ENCODE measurements at places on chromosomes 11 and 22. TPM values are rescaled to one million over a fixed set of nuclear protein-coding genes. Genes with fewer than 3 reads are reported as not detected.

- DNase-seq, result no peak
Observed at GRCh38 chr22:24367841-24368240, 59.6 kb upstream of the ADORA2A start.

DNA sequence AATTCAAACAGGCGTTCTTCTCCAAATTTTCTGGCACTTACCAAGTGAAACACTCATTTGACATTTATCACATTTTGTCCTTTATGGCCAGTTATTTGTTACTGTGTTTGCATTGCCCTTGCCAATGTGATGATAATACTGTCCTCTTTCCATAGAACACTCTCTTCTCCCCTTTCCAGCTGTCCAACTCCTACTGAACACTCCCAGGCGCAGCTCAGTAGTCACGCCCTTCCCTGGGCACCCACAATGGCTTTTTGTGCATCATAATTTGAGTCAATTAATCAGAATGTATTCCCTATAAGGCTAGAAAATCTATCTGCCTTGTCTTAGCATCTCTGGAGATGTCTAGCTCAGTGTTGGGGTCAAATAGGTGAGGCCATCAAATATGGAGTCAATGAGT, 21.2 kb upstream of the B3GAT1 start:
- DNase-seq, result no peak

Gene MMP10
- 8.7 TPM for total RNA-seq

DNA sequence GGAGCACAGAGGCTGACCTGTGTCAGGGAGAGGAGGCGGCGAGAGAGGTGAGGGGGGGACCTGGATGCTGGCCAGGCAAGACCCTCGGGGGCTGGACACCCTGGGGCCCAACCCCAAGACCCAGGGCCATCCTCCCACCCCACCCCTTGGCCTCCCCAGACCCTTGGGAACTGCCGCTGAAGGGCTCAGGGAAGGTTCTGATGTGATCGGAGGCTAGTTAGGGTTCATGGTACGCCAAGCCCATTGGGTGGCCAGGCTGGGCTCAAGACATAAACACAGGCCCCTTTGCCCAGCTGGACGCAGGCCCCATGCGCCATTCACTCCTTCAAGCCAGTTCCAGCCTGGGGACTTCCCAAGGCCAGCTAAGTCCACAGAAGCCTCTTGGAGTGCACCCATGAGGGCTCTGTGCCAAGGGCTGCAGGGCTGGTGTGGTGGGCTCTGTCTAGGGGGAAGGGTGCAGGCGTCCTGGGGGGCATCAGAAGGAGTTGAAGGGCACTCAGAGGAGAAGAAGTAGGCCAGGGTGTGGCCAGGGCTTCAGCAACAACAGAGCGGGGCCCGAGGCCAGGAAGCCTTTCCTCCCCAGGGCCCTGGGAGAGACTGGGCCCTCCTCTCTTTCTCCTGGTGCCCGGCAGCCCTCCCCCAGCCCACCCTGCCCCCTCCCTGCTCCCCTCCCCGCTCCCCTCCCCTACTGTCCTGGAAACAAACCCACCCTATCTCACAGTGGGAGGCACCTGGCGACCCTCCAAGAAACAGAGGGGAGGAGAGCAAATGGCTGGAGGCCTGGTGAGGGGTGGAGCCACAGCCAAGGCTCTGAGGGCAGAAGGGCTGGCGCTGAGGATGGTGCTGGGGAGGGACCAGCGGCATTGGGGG, 12.9 kb downstream of the TSPAN32 start:
- DNase-seq, result no peak

DNA sequence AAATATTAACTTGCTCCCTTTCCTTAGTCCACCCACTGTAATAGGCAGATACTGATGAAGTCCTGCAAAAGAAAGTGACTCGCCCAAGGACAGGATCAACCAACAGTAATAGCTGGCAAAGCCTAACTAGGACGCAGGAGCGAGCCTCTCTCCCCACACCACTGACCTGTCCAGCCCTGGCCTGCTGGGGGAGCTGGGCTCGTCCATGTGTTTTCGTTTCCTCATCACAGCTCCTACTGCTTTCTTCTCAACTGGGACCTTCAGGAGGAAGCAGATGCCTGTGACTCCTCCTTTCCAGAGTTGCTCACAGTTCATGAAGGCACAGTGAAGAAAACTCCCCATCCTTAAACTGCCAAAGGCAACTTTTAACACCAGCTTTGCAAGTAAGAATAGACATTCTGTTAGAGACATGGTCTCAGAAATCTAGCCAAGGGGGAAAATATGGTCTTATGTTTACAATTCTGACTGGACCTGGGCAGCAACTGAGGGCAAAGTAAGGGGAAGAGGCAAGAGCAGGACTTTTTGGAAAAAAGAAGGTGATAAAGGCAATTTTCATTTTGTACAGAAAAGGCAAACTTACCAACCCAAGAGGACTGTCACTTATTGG, 11.6 kb upstream of the GPHA2 start:
- DNase-seq, result no peak

DNA sequence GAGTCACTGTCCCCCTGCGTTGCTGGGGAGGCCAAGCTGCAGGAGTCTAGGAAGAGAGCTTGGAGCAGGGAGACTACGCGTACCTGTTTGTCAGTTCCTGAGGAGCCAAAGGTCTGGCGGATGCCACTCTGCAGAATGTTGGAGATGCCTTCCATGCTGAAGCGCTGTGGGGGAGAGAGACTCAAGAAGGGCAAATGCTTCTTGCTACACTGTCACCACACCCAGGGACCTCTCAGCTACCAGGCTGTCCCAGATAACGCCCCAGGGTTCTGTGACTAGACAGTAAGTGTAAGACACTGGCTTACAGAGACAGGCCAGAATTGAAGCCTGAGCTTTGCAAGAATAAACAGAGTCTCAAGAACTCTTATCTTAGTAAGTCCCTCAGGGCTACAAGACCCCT, 42.0 kb downstream of the FEZ1 start:
- no peak for DNase-seq

GRCh38 chr11:10990637-10991193, 132.9 kb upstream of the ZBED5 start:
- peak; percentile 61 for DNase-seq

DNA sequence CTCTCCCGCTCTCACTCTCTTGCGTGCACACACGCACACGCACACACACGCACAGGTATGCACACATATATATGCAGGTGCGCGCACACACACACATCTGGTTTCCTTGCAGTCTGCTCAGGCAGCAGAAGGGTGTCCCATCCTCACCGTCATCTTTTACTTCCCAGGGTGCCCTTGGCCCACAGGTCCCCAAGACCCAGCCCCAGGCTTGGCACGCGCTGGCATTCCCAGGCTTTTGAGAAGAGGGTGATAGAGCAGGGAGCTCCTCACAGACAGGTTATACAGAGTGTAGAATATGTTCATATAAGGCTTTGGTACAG, 52.0 kb upstream of the SPATA19 start:
- DNase-seq, result no peak

DNA sequence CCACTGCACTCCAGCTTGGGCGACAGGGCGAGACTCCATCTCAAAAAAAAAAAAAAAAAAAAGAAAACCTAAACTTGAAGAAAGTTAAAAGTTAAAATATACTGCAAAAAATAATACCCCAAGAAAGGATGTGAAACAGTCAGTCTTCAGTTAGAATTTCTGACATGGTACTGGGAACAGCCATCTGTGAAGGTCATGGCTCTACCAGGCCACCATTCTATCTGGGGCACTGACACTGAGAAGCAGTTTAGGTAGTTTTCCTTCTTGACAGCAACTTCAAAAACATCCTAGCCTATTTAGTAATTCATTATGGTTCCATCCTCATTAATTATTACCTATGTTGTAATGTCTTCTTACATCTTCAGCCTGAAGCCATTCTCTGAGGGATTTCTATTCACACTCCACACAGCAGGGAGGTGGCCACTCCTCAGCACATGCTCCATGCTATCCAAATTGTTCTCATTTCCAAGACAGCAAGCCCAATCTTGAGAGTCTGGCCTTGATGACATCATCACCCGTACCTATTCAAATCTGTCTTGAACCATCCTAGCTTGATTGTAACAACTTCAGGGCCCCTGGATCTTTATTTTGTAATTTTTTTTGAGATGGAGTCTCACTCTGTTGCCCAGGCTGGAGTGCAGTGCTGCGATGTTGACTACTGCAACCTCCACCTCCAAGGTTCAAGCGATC, 38.2 kb downstream of the SERPIND1 start:
- no peak for DNase-seq

Gene XKR3
- not detected for total RNA-seq

Gene TESMIN
- 3.8 TPM for total RNA-seq

GRCh38 chr11:85672105-85672902, 7.4 kb upstream of the CREBZF start:
- no peak for DNase-seq

- DNase-seq, result no peak
Observed at GRCh38 chr11:71501071-71501985, 25.7 kb upstream of the KRTAP5-7 start.

- no peak for DNase-seq
Observed at GRCh38 chr11:20368438-20368837, 4.9 kb downstream of the HTATIP2 start.

- no peak for DNase-seq
Observed at GRCh38 chr11:77596626-77597025, 6.9 kb downstream of the AQP11 start.

- DNase-seq, result no peak
Observed at GRCh38 chr11:45324459-45324858, 38.3 kb upstream of the SYT13 start.

GRCh38 chr11:12862696-12863469, 146.2 kb upstream of the RASSF10 start:
- DNase-seq, result peak; percentile 61

Gene MS4A7
- not detected for total RNA-seq

All from kidney epithelial cell (primary cell).